ENCODE measurements at places on chromosomes 5 and 9.

DNA sequence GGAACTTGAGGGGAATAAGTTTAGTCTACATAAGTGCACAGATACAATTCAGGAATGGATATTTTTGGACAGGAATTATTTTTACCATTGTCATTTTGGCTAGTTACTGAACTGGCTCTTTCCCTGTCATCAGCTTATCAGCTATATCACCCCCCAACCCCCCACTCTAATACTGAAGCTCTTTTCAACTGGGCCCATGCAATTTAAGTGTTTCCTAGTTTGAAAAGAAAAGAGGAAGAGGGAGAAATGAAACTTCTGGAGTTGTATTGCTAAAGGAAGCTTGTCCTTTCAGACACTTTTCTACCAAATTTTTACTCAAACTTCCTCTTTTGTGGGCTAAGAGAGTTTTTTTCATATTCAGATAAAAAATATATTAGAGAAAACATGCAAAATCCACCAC is 18.5 kb upstream of the TIMD4 start:
- H3K36me3 ChIP-seq = no peaks in the 10 kb centered on the region
- H3K4me1 ChIP-seq = no peaks in the 10 kb centered on the region
- DNase-seq = no peak
- H3K27ac ChIP-seq = no peak overlapping the region
- no peak overlapping the region for H3K4me3 ChIP-seq

DNA sequence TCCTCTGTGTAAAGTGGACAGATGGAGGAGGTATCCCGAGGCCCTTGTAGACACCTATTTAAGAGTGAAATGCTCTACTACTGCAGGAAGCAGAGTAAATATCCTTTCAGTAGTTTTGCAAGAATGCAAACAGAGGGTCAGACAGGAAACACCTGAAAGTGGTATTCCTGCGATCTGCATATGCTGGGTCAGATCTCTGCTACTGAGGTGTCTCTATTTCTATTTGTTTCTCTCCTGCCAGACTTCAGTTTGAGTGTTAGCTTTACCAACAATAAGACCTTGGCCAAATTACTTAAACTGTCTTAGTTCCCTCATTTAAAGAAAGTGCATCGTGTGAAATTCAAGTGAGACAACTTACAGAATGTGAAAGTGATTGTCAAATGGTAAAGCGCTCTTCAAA is 47.6 kb downstream of the JAKMIP2 start:
- peaks cover 49% of the 10 kb centered on the region for H3K27me3 ChIP-seq
- H3K27ac ChIP-seq = no peak overlapping the region
- no peaks in the 10 kb centered on the region for H3K36me3 ChIP-seq
- H3K4me3 ChIP-seq = no peak overlapping the region

GRCh38 chr5:10317825-10318682 is 10.4 kb upstream of the CMBL start:
- peak; percentile 34 for DNase-seq
- no peaks in the 10 kb centered on the region for H3K27me3 ChIP-seq
- H3K4me1 ChIP-seq = no peaks in the 10 kb centered on the region
- no peak overlapping the region for H3K27ac ChIP-seq
- H3K36me3 ChIP-seq = no peaks in the 10 kb centered on the region
- no peak overlapping the region for H3K4me3 ChIP-seq

- no peaks in the 10 kb centered on the region for H3K27me3 ChIP-seq
- H3K36me3 ChIP-seq = peaks cover 7% of the 10 kb centered on the region
- DNase-seq = no peak
- H3K27ac ChIP-seq = peak overlapping the region; percentile 25
- no peak overlapping the region for H3K4me3 ChIP-seq
- H3K4me1 ChIP-seq = peaks cover 8% of the 10 kb centered on the region
Observed at GRCh38 chr5:126538579-126538978, 56.4 kb downstream of the ALDH7A1 start.

DNA sequence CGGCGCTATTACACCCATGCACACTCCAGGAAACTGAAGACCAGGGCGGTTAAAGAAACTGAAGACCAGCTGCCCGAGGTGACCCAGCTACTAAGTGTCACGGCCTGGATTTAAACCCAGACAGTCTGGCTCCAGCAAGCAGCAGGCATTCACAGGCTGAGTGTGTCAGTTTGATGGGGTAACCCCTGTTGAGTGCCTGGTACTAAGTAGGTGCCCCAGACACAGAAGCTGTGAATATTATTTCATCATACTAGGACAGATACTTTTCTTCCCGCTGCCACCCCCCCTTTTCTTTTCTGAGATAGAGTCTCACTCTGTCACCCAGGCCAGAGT is 7.3 kb downstream of the ENG start:
- no peaks in the 10 kb centered on the region for H3K4me1 ChIP-seq
- peaks cover 4% of the 10 kb centered on the region for H3K36me3 ChIP-seq
- H3K4me3 ChIP-seq = no peak overlapping the region
- no peaks in the 10 kb centered on the region for H3K27me3 ChIP-seq
- DNase-seq = no peak

- no peaks in the 10 kb centered on the region for H3K36me3 ChIP-seq
- H3K27me3 ChIP-seq = peaks cover 12% of the 10 kb centered on the region
- H3K4me3 ChIP-seq = no peak overlapping the region
- no peak overlapping the region for H3K27ac ChIP-seq
- DNase-seq = no peak
Observed at GRCh38 chr5:152358861-152359568, 46.1 kb downstream of the NMUR2 start.

DNA sequence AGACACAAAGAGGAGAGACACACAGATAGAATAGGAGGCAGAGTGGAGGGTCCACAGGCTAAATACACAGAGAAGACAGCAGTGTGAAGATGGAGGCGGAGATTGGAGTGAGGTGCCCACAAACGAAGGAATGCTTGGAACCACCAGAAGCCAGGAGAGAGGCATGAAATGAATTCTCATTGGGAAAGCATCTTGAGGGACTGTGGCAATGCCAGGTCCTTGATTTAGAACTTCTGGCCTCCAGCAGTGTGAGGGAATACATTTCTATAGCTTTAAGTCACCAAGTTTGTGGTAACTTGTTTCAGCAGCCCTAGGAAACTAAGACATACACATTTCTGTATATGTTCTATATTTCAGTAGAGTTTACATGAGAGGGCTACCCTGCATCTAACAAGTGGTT is 396.6 kb upstream of the ZNF608 start:
- H3K4me3 ChIP-seq = no peak overlapping the region
- DNase-seq = no peak
- no peaks in the 10 kb centered on the region for H3K36me3 ChIP-seq
- no peaks in the 10 kb centered on the region for H3K4me1 ChIP-seq
- H3K27me3 ChIP-seq = no peaks in the 10 kb centered on the region
- no peak overlapping the region for H3K27ac ChIP-seq

GRCh38 chr9:82934949-82935348 is 128.0 kb downstream of the RASEF start:
- no peaks in the 10 kb centered on the region for H3K27me3 ChIP-seq
- H3K4me3 ChIP-seq = no peak overlapping the region
- peaks cover 13% of the 10 kb centered on the region for H3K4me1 ChIP-seq
- peak; percentile 53 for DNase-seq
- H3K36me3 ChIP-seq = no peaks in the 10 kb centered on the region

GRCh38 chr9:69824499-69825252 is 4.1 kb downstream of the CFAP95 start:
- DNase-seq = no peak
- H3K27ac ChIP-seq = no peak overlapping the region
- peaks cover 17% of the 10 kb centered on the region for H3K27me3 ChIP-seq
- H3K4me3 ChIP-seq = no peak overlapping the region

DNA sequence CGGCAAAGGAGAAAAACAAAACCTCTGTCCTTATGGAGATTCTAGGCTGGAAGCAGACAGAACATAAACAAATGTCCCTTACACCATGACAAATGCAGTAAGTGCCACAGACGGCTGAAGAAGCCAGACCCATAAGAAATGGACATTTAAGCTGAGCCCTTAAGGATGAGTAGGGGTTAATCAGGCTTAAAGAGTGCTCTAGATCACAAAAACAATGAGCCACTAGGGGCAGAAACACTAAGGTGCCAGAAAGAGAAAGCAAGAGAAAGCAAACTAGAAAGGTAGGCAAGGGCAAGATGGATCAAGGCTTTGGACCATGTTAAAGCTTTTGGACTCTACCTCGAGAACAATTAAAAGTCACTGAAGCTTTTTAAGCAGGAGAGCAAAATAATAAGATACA is 326.9 kb upstream of the WWC1 start:
- H3K27me3 ChIP-seq = no peaks in the 10 kb centered on the region
- no peak overlapping the region for H3K4me3 ChIP-seq
- no peak overlapping the region for H3K27ac ChIP-seq
- peaks cover 4% of the 10 kb centered on the region for H3K4me1 ChIP-seq
- H3K36me3 ChIP-seq = no peaks in the 10 kb centered on the region
- peak; percentile 33 for DNase-seq

DNA sequence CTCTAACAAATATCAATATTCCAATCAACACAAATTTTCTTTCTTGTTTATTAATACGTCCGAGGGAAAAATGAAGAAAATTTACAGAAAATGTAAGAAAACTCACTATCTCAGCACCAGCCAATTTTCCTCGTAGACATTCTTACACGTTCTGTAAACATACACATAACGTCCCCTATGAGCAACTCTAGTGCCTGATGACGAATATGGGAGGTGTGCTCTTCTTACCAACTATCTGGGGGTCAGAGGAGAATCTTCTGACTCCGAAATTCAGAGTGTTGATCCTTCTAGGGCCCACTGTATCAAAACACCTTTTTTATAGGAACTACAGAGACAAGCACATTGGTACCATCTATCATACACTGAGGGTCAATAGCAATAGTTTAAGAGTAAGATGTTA is 198.7 kb downstream of the GAPVD1 start:
- peaks cover 34% of the 10 kb centered on the region for H3K36me3 ChIP-seq
- DNase-seq = no peak
- H3K27ac ChIP-seq = no peak overlapping the region
- no peaks in the 10 kb centered on the region for H3K27me3 ChIP-seq
- no peaks in the 10 kb centered on the region for H3K4me1 ChIP-seq

GRCh38 chr5:52906845-52907244 is 82.3 kb upstream of the ITGA2 start:
- no peak for DNase-seq
- no peaks in the 10 kb centered on the region for H3K36me3 ChIP-seq
- H3K4me3 ChIP-seq = no peak overlapping the region
- no peaks in the 10 kb centered on the region for H3K4me1 ChIP-seq
- H3K27ac ChIP-seq = no peak overlapping the region

GRCh38 chr5:79227484-79228025 is 8.4 kb upstream of the JMY start:
- no peaks in the 10 kb centered on the region for H3K27me3 ChIP-seq
- peaks cover 7% of the 10 kb centered on the region for H3K4me1 ChIP-seq
- peaks cover 31% of the 10 kb centered on the region for H3K36me3 ChIP-seq
- no peak overlapping the region for H3K27ac ChIP-seq
- no peak for DNase-seq

DNA sequence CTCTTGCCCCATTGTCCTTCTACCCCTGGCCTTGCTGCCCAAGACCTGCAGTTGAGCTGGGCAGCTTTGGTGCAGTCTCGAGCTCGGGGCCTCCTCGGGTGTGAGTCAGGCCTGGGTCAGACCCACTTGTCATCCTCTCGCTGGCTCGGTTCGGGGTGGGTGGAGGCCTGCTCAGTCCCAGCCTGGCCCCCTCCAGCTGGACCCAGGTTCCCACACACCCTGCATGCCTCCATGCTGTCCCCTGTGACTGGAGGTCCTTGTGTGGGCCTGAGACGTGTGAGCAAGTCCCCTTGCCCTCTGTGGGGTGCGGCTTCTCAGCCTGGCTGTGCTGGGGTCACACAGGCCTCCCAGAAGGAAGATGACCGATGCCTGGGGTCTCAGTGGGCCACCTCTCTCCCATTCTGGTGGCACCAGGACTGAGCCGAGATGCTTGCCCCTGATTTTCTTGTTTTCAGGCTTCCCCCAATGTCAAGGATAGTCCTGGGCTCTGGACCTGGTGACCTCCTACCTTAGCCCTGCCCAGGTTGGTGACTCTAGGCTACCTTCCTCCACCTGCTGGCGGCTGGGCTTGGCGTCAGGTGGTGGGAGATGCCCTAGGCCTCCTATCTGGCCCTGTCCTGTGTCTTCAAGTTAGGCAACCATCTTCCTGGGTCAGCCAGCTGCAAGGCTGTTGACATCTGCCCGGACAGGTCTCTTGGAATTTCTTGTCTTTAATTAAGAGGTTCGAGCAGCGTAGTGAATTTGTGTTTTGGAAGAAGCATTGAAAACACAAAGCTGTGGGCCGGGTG is 15.1 kb downstream of the WNK2 start:
- no peak overlapping the region for H3K27ac ChIP-seq
- no peak for DNase-seq
- H3K4me3 ChIP-seq = no peak overlapping the region
- no peaks in the 10 kb centered on the region for H3K4me1 ChIP-seq
- H3K36me3 ChIP-seq = no peaks in the 10 kb centered on the region
- peaks cover 24% of the 10 kb centered on the region for H3K27me3 ChIP-seq

GRCh38 chr9:134066913-134067851 is 644 bp downstream of the BRD3 start:
- H3K27me3 ChIP-seq = peaks cover 19% of the 10 kb centered on the region
- peak overlapping the region; percentile 81 for H3K4me3 ChIP-seq
- H3K27ac ChIP-seq = peak overlapping the region; percentile 74
- no peak for DNase-seq

DNA sequence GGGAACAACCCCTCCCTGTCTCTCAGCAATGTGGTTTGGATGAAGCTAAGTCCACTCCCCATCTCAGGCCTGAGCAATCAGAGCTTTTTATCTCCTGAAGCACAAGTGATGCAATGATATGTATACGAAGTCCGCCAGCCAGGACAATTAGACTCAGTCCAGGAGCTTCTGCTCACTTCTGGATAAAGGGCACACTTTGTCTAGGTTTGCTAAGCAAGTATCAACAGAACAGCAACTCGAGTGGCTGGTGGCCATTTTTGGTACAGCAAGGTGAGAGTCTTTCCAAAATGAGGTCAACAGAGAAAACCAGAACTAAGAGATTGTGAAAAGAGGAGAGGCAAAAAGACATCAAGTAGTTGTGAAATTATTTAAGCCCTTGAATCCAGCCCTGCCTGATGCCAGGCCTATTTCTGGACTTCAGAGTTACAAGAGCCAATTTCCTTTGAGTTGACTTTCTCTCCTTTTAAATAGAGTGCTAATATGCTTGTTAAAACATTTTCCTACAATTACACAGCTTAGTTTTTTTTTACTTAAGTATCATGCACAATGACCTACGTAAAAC is 8.2 kb downstream of the NDUFA8 start:
- H3K4me1 ChIP-seq = peaks cover 15% of the 10 kb centered on the region
- H3K27ac ChIP-seq = no peak overlapping the region
- H3K27me3 ChIP-seq = no peaks in the 10 kb centered on the region

GRCh38 chr5:175335691-175336090 is 108.3 kb downstream of the DRD1 start:
- no peak for DNase-seq
- H3K27me3 ChIP-seq = peaks cover 29% of the 10 kb centered on the region
- H3K27ac ChIP-seq = no peak overlapping the region
- no peak overlapping the region for H3K4me3 ChIP-seq
- no peaks in the 10 kb centered on the region for H3K4me1 ChIP-seq
- H3K36me3 ChIP-seq = no peaks in the 10 kb centered on the region

- H3K4me3 ChIP-seq = no peak overlapping the region
- DNase-seq = peak; percentile 92
- H3K4me1 ChIP-seq = peaks cover 19% of the 10 kb centered on the region
- no peaks in the 10 kb centered on the region for H3K27me3 ChIP-seq
- H3K27ac ChIP-seq = peak overlapping the region; percentile 83
Observed at GRCh38 chr9:79670269-79670961, 98.7 kb downstream of the TLE4 start.

All from MCF 10A (cell line).